Activated naive CD4-positive, alpha-beta T cell treated with anti-CD3 and anti-CD28 coated beads, Interleukin-2, amount 50 U/mL, for 16 hours (primary cell): ENCODE measurements at places on chromosomes 7 and 10.

GRCh38 chr7:143216151-143216550 lies 5.7 kb upstream of the TAS2R40 start:
- DNase-seq = no peak

DNA sequence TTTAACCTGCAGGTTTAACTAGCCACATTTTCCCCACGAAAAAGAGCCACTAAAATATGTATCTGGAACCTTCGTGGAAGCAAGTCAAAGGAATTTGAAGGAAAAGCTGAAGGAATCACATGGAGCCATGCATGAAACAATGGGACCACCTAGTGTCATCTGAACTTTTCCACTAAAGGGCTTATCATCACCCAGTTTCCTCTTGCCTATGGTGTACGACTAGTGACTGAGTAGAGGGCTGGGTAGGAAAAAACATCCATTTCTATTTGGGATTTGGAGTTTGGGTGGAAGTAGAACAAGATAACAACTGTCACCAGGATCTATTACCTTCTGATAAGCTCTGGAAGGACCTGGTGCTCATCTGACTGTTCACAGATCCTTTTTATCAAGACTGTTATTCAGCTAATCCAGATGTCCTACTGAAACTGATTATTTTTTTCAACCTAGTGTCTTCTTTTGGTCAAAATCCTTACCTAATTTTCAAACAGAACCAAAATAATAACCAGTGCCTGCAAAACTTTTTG lies 153.2 kb upstream of the COL1A2 start:
- DNase-seq = no peak

DNA sequence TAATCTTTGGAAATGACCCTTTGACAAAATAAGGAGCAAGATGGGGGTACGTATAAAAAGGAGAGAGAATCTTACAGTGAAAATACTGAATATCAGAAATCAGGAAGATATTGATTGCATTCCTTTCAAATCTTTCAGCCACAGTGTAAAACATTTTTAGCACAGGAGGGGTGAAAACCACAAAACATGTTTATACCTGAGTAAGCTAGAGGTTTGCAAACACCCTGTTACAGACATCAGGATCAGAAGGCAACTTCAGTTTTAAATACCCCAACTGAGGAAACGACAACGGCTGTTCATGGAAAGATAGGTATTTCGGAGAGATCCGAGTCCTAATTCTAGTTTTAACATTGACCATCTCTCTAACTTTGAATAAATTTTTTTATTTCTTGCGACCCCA lies 69.1 kb upstream of the ITGB1 start:
- no peak for DNase-seq

DNA sequence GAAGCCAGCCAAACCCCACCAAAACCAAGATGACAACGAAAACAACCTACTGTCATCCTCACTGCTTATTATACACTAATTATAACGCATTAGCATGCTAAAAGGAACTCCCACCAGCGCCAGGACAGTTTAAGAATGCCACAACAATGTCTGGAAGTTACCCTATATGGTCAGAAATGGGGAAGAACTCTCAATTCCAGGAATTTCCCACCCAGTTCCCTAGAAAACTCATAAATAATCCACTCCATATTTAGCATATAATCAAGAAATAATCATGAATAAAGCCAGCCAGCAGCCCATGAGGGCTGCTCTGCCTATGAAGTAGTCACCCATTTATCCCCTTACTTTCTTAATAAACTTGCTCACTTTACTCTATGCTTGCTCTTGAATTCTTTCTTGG lies 20.8 kb downstream of the MICU1 start:
- no peak for DNase-seq

DNA sequence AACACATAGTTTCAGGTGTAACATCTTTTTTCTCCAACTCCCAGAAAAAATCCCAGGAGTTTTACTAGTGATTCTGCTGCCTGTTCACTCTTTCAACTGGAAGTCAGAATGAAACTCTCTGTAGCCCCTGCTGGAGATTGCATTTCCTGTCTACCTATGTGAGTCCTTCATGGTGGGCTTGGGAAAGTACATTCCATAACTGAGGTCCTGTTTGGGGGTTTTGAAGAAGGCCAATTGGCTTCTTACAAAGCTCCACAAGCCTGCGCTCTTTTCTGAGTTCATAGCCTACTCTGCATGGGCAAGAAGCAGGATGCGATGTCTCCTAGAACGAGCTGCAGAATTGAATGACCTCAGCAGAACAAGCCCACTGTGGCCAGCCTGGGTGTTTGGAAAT lies 86.7 kb downstream of the LYZL2 start:
- no peak for DNase-seq

GRCh38 chr10:62230344-62231121 lies 38.1 kb downstream of the RTKN2 start:
- DNase-seq = no peak

DNA sequence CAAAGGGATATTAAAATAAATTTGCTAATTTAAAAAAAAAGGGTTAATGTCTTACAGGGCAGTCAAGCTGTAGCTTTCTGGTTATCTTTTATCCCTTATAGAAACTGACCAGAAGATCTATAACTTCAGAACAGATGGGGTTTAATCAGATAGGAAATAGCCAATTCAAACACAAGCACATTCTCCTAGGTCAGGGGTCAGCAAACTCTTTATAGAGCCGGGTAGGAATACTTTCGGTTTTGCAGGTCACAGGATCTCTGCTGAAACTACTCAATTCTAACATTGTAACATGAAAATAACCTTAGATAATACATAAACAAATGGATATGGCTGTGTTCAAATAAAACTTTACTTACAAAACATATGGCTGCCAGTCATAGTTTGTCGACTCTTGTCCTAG lies 479.8 kb downstream of the ADRA2A start:
- no peak for DNase-seq

DNA sequence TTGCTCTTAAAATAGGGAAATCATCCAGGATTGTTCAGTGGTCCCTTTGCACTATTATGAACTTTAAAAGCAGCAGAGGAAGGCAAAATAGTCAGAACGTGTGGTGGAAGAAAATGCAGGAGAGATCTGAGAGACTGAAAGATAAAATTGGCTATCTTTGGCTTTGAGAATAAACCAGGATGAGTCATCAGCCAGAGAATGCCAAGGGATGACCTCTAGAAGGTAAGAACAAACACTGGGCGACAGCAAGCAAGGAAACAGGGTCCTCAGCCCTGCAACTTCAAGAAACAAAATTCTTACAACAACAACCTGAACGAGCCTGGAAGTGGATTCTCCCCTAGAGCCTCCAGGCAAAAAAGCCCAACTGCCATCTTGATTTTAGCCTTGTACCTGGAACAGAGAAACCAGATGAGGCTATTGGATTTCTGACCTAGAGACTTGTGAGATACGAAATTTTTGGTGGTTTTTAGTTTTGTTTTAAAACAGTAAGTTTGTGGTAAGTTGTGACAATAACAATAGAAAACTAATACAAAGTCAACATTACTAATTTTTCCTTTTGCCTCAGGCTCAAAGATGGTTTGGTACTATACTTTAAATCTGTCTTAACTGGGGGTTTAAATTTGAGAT lies 130.2 kb upstream of the CNTNAP2 start:
- DNase-seq = no peak

GRCh38 chr10:71581376-71581775 lies 138.2 kb downstream of the C10orf105 start:
- DNase-seq = no peak

DNA sequence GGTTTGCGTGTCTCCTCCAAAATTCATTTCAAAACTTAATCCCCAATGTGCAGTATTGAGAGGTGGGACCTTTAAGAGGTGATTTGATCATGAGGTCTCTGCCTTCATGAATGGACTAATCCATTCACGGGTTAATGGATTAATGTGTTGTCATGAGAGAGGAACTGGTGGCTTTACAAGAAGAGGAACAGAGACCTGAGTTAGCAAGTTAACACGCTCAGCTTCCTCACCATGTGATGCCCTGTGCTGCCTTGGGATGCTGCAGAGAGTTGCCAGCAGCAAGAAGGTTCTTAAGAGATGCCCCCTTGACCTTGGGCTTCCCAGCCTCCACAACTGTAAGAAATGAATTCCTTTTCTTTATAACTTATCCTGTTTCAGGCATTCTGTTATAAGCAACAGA lies 3.7 kb upstream of the TCTN3 start:
- DNase-seq = no peak

GRCh38 chr10:59950105-59950504 lies 43.7 kb upstream of the CCDC6 start:
- DNase-seq = no peak

GRCh38 chr10:36073796-36074345 lies 431.8 kb upstream of the FZD8 start:
- no peak for DNase-seq

GRCh38 chr10:13414855-13415254 lies 66.8 kb upstream of the SEPHS1 start:
- no peak for DNase-seq

- no peak for DNase-seq
These were observed 77.0 kb upstream of the SEMA3A start for GRCh38 chr7:84271543-84271942.

DNA sequence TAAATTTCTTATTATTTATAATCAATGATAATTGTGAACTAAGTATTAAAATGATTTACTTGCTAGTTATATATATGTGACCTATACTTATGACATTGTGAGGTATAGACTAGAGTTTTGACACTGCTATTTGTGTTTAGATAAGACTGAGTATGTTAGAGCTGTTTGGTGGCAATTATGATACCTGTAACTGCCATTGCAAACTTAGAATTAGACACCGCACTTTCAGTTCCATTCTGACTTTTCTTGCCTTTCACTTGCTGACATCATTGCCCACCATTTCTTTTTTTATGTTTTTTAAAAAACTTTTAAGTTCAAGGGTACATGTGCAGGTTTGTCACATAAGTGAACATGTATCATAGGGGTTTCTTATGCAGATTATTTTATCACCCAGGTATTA lies 214.5 kb downstream of the MBL2 start:
- no peak for DNase-seq

DNA sequence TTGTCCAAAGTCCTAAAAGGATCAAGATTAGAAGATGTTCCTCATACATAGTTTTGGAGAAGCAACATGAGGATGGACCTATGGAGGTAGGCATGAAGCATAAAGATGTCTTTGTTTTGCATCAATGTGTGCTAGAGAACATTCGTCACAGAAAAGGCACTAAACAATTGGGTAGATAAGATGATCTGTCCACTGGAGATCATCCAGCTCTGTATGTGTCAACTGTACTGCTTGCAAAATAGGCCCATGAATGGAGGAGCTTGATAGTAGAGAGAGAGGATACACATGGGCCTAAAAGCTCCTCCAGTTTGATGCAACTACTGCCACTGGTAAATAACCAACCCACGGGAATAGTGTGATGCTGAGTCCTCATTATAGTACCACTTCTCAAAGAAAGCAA lies 286.4 kb upstream of the HGF start:
- no peak for DNase-seq

DNA sequence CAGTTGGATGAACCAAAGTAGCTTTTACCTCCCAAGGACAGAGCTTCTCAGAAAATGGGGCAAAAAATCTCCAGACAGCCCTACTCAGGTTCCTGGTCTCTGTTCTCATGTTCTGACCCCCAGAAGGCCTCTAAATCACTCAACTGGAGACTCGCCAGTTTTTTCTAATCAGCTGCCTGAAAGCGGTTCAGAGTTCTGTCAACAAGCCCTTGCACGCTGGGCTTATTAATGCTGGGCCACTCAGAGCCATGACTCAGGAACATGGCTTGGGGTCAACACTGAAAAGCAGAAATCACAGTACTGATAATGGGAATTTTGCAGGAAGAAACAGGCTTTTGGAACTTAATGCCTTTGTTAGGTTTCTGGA lies 15.3 kb downstream of the ECHDC3 start:
- no peak for DNase-seq

DNA sequence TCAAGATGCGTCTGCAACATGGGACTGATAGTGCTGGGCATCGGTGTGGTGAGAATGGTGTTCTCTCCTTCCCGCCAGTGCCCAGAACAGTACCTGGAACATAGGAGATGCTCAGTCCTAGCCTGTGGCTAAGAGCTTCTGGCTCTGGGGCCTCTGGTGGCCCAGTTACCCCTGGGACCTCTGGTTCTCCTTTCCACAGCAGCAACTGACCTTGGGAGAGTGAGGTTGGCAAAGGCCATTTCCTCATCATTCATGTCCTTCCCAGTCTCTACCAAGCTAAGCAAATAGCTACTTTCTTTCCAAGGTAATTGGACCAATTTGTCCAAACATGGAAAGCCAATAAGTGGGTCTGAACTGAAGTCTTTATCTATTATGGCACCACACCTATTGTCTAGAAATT lies 11.6 kb upstream of the GOLGA7B start:
- no peak for DNase-seq

DNA sequence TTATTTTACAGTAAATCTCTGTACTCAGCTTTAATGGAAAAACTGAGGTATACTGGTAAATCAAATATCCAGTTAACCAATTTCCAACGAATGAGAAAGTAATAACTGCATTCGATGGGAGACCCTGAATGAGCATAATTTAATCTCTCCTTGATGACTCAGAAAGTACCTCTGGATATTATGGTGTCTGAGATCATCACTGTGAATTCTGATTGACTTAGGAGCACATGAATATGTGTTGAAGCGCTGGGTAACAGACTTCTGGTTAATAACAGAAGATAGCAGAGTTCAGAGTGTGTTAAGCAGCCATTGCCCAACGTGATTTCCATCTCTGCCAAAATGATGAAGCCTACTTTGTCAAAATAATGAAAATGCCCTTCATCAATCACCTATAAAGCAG lies 116.6 kb downstream of the NRP1 start:
- DNase-seq = no peak

- no peak for DNase-seq
These were observed 133.7 kb downstream of the PTPRZ1 start for GRCh38 chr7:122006687-122007086.

- DNase-seq = no peak
These were observed 296.9 kb downstream of the TNS3 start for GRCh38 chr7:47284691-47285635.

- DNase-seq = no peak
These were observed 10.7 kb downstream of the APBB1IP start for GRCh38 chr10:26448706-26449435.

GRCh38 chr10:71773221-71773971 lies at the start of gene VSIR:
Gene VSIR (minus strand): TSS chr10:71773520. CDS start chr10:71773439, 81 bp downstream.
- DNase-seq = peak; percentile 96

GRCh38 chr7:96157856-96158255 lies 164.0 kb downstream of the SLC25A13 start:
- DNase-seq = no peak

- DNase-seq = no peak
These were observed 24.4 kb upstream of the C10orf67 start for GRCh38 chr10:23368816-23369640.

GRCh38 chr10:92892691-92893054 lies 44.4 kb downstream of the EXOC6 start:
- no peak for DNase-seq

GRCh38 chr10:132204781-132205473 lies 18.2 kb downstream of the DPYSL4 start:
- no peak for DNase-seq

- DNase-seq = peak; percentile 70
These were observed 14.3 kb downstream of the ZNF282 start for GRCh38 chr7:149209518-149210269.

GRCh38 chr10:24428410-24428782 lies 219.5 kb downstream of the KIAA1217 start:
- DNase-seq = no peak
